Omental fat pad (tissue), 4 donors: ENCODE measurements at places on chromosomes 12 and 14. TPM values are rescaled to one million over a fixed set of nuclear protein-coding genes. Genes with fewer than 3 reads are reported as not detected.
A peak's percentile ranks its signal among the peaks of the same experiment; 100 is the strongest.

GRCh38 chr14:104966981-104967385 lies 11.2 kb downstream of the AHNAK2 start:
- no peak for DNase-seq

GRCh38 chr12:57342207-57342691 lies 88.6 kb downstream of the R3HDM2 start:
- no peak for DNase-seq

DNA sequence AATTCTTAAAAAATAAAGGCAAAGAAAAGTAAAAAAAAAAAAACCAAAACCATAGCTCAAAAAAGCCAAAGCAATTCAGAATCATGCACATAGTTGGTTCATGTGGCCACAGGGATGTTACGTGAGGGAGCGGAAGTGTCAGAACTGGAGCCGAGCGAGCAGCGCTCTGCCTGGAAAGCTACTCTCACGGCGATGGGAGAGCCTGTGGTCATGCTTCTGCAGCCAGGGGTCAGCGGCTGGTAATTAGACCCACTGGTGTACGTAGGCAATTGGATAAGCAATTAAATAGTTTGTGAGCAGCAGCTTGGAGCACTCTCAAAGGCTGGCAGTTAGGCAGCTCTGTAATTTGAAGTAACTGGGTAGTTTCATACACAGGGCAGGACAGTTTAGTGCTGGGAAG lies 58.1 kb downstream of the TRHDE start:
- DNase-seq, result no peak

The NEMF gene
- 70.0 TPM for total RNA-seq

DNA sequence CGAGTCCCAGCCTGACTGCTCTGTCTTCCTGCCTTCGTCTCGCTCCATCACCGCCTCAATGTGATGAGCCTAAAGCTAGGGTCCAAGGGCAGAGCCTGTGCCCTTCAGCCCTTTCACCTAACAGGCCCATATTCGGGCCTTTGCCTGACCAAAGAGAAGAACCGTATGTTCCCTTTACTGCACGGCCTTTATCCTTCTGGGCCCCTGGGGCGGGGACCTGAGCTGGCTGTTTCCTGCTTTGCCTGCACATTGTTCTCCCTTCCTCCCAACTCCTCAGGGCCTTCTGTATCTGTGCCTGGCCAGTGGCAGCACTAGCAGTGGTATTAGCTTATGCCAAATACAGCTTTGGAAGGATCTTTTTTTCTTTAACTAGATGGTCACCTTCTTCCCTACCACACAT lies 8.5 kb upstream of the MYL6B start:
- no peak for DNase-seq

GRCh38 chr12:15880721-15881120 lies 1.5 kb upstream of the STRAP start:
- no peak for DNase-seq

- no peak for DNase-seq
Measured at GRCh38 chr14:64733321-64733720, 29.1 kb downstream of the PLEKHG3 start.

DNA sequence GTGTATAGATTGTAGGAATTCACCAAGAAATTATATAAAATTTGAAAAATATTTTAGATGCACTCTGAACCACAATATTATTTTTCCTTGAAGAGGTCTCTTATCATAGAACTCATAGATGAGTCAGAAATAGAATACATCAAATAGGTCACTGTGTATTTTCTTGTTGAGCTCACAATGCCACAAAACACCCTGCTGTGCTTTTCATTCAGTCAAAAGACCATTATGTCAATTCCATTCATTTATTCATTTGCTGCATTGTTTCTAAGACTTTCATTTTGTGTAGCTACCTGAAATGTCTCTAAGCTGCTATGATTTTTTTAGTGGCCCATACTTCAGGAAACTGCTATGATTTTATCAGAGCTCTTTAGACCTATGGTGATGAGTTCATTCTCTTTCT lies 231.9 kb upstream of the AVPR1A start:
- no peak for DNase-seq

- no peak for DNase-seq
Measured at GRCh38 chr12:75754698-75755097, 243.3 kb upstream of the KRR1 start.

The TAPBPL gene
- total RNA-seq, result 16.3 TPM

DNA sequence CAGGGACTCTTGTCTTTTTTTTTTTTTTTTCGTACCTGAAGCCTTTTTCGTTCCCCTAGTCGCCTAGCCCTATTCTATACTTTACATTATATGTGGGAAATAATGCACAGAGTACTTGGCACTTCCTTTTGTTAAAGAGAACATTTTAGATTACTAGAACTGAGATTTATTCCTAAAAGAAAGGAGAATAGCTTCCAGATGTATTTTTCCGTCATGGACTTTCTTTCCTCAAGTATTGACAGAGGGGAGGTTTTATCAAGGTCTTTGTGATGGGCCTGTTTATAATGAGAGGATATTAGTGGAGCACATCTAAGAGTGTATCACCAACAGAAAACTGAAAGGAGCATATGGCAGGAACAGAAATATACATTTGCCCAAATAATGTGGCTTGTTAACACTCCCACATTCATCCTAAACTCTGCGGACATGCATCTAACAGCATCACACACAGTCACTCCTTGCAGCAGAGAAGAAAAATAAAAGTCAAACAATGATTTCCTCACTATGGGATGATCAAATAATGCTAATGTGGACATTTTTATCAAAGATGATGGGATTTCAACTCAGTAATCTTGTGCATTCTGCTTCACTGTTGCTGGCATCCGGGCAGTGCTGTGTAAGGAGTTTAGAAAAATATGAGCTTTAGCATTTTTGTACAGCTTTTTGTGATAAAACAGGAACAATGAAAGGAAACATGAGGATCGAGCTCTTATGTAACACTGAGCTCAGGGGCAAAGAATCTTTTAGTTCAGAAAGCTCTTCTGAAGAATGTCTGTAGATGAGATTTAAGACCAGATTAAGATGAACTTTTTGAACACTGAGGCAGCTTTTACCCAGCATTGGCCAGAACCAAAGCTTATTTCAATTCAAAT lies 183.1 kb downstream of the EGLN3 start:
- DNase-seq, result no peak

DNA sequence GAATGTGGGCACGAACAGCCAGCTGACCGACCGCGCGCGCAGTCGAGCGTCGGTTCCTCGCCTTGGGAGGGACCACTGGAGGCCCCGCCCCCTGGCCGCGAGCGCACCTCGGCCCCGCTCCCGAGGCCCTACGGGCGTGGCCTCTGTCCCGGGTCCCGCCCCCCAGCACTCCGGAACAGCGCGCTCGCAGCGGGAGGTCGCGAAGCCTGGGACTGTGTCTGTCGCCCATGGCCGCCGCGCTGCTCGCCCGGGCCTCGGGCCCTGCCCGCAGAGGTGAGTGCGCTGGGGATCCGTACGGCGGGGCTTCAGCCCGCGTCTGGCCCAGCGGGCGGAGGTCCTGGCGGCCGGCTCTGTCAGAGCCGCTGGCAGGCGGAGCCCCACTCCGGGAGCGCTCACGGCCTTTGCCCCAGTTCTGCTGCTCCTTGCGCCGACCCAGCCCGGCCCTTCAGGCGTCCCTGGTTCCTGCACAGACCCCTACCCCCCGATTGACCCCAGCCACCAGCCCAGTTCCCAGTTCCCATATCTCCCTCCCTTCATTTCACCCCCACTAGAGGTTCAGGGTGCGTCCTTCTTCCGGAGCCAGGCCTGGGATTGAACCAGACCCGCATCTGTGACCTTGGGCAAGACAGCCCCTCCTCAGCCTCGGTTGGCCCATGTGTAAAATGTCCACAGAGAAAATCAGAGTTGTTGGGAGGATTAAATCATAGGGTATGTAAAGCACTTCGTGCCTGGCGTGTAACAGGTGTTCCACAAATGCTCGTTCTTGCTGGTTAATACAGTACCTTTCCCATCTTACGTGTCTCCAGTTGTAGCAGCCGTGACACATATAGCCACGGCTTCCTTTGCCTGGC lies at the start of gene ACADS:
ACADS (plus strand) TSS at position 168 of the 851 bp plus-strand sequence; CDS start at position 228, 60 bp downstream.
- DNase-seq, result peak; percentile 57

The CYP27B1 gene
- total RNA-seq, result 5.6 TPM

The MANSC4 gene
- not detected for total RNA-seq

DNA sequence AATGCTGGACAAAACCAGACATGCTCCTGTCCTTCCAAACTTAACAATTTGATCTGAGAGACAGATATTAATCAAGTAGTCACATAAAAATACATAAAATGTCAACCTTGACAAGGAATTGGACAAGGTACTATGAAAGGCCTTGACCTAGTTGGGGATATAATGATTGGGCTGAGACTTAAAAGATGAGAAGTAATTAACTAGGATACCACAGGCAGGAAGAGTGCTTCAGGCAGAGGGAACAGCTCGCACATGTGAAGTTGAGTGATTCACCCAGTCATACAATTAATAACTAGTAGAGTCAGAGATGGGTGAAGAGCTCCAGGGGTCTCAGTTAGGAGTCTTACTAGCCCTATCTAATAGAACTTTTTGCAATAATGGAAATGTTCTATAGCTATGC lies 259.5 kb downstream of the MSRB3 start:
- no peak for DNase-seq
